ENCODE measurements at places on chromosomes 4 and X. TPM values are rescaled to one million over a fixed set of nuclear protein-coding genes. Genes with fewer than 3 reads are reported as not detected.

- DNase-seq, result peak; percentile 80
These were observed 106.8 kb upstream of the NKX1-1 start for GRCh38 chr4:1512738-1513660.

- DNase-seq, result no peak
These were observed 13.1 kb upstream of the PARM1 start for GRCh38 chr4:74919783-74920182.

DNA sequence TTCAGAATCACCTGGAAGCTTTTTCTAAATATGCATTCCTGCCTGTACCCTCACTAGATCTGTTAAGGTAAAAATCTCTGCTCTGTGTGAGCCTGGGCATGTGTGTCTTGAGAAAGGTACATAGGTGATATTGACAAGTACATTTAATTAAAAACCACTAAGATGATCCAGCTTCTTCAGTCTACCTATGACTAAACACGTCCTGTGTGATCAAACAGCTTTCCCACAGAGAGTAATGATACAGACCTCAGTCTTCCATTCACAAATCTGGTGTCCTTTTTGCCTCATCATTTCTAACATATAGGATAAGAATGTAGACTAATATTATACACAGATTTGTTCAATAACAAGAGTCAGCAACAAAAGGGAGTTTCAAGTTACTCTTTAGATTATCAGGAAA is 42.6 kb downstream of the GALNT7 start:
- DNase-seq, result no peak

DNA sequence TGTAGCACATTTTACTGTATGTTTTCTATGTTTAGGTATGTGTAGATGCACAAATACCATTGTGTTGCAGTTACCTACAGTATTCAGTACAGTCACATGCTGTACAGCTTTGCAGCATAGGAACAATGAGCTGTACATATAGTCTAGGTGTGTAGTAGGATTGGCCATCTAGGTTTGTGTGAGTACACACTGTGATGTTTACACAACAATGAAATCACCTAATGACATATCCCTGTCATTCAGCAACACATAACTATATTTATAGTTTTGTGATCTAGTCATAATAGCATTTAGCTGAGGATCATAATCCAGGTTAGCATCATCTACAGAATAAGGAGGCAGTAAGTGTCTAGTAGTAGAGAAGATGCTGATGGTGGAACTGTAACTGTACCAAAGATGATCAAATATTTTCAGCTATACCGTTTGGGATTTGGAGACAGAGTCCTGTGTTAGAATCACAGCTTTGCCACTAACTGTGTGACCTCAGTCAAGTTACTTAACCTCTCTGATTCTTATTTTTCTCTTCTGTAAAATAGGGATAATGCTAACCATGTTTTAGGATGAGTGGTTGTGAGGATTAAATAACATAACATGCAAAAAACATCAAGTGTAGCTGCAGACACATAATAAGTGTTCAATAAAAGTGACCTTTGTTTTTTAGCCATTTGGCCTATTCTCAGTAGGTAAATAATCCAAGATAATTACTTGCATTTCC is 73.3 kb downstream of the LIMCH1 start:
- DNase-seq, result no peak

Gene MAOA
- total RNA-seq, result not detected

Gene GLA
- 146 TPM for total RNA-seq

Data from Caki2 (cell line).